NCI-H2029 treated with DMSO at 0.1 percent for 48 hours (cell line): ENCODE measurements at places on chromosomes 2 and 18.

DNA sequence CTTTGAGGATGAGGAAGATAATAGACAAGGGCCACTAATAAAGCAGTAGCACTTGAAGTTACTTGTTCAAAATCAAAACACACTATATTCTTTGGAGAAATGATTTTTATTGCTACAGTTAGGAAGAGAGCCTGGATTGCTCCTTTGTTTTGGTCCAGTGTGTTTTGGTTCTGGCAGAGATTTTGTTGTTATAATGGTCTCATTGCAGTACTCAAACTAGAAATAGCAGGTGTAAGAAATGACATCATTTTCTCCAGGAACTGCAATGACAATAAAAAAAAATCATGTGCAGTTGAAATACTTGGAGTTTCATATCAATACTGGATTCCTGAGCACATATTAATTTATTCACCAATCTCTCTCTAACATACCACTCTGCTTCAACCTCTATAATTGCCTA lies 490.3 kb downstream of the CCDC85A start:
- no peak for DNase-seq

DNA sequence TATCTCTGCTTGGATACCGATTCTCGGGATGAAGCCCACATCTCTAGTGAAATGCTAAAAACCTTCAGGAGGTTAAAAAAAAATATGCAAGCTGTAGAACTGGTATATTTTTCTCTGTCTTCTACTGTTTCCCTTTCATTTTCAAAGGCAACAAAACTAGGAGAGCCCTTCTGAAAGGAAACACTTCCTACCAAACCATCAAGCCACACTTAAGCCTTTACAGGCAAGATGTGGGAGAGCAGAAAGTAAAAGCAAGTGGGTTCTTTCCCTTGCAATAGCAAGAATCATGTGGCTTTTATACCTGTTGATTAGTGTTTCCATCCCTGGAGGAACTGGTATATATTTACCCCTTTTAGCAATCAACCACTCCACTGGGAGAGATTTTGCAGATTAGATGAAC lies 147.9 kb upstream of the ACAA2 start:
- DNase-seq = no peak

DNA sequence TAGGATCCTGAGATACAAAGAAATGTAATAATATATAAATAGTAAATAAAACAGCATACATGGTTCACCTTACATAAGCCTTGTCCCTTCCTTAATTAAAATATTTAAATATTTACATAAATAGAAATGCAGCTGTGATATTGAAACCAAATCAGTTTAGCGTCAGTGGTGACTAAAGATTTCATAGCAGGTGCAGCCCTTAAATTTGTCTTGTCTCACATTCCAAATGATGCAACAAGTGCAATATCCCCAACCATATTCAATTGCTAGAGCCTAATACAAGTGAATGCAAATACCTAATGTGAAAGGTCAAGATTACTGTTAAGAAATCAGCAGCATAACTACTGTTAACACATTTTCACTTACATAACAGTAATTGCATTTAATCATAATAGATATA lies 539.5 kb downstream of the NYAP2 start:
- no peak for DNase-seq

- no peak for DNase-seq
These were observed 107.7 kb downstream of the ICA1L start for GRCh38 chr2:202763916-202764315.

DNA sequence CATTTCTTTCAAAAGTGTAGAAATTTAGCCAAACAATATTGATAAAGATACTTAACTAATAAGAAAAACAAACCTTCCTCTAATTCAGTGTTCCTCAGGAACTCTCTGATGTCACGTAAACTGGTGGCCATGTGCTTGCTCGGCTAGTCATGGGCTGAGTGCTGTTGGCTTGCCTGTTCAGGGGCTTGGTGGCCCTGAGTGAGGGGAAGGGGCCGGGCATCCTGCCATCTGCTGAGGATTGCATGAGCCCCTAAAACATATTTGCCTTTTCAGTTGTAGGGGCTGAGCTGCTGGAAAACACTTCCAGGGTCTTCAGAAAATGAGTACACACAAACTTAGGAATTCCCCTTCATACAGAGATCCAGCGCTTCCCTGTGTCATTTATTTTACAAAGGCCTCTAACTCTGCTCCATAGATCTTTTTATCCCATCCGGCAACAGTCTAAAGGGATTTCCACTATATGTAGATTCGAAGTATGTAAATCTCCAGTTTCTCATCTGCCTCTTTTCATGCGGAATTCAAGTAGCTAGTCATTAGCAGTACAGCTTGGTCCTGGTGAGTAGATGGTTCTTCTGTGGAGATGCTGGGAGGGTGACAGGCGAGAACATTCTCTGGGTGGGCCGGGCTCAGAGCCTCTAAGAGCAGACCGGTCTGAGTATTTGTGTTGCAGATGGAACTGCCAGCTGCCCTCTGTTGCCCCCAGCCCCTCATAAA lies 20.1 kb upstream of the NFATC1 start:
- no peak for DNase-seq

GRCh38 chr2:211033765-211034164 lies 477.4 kb downstream of the CPS1 start:
- DNase-seq = no peak
